ENCODE measurements at places on chromosomes 16 and 17. TPM values are rescaled to one million over a fixed set of nuclear protein-coding genes. Genes with fewer than 3 reads are reported as not detected.

The C17orf78 gene
- not detected for total RNA-seq

The KRTAP9-4 gene
- total RNA-seq, result not detected

The MYO15A gene
- total RNA-seq, result 0.21 TPM

The ALOX15 gene
- 0.31 TPM for total RNA-seq

The RBFOX1 gene
- total RNA-seq, result 34.4 TPM

The NAGS gene
- 0.41 TPM for total RNA-seq

The TMEM114 gene
- total RNA-seq, result not detected

The CMTM2 gene
- total RNA-seq, result not detected

The TNFRSF17 gene
- total RNA-seq, result 0.51 TPM

The NQO1 gene
- total RNA-seq, result 6.1 TPM

The MT1H gene
- not detected for total RNA-seq

The CTRL gene
- 0.51 TPM for total RNA-seq

The ITGAD gene
- total RNA-seq, result not detected

The RNU2-1 gene
- not detected for total RNA-seq

The TK1 gene
- 19.5 TPM for total RNA-seq

The ZNF785 gene
- 12.1 TPM for total RNA-seq

The HOXB13 gene
- total RNA-seq, result not detected

Measured in tongue (tissue), 3 donors.